ENCODE measurements at places on chromosomes 5 and 9.

GRCh38 chr9:114275246-114276004 is 47.5 kb upstream of the ORM1 start:
- DNase-seq = no peak

- no peak for DNase-seq
Measured at GRCh38 chr5:128038643-128039042, 44.9 kb upstream of the SLC12A2 start.

DNA sequence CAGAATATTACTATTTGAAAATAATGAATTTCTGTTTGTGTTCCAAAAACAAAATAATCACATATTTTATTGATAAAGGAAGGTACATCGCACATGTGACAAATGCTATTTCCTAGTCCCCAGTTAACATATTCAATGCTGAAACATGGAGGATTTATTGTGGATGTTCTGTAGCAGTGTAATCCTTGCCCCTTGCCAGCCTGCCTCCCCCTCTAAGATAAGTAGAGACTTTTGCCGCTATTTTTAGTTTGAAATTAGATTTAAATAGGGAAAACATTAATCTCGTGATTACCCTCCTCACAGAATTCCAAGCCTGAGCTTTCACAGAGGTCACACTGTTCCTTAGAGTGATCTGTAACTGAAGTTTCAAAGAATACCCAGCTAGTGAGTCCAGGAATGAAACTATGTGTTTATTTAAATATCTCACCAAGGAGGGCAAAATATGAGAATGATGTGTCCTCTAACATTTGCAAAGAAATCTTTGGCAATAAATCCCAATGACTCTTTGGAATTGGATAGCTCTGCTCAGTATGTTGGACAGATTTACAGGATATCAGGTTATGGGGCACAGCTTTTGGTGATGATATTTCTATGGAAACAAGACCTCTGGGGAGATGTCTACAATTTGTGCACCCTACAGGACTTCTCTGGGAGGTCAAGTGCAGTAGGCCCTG is 17.3 kb downstream of the CTXN3 start:
- DNase-seq = no peak

- DNase-seq = no peak
Measured at GRCh38 chr5:14009575-14009974, 65.1 kb upstream of the DNAH5 start.

GRCh38 chr5:89983216-89983615 is 426.3 kb downstream of the CETN3 start:
- DNase-seq = no peak

DNA sequence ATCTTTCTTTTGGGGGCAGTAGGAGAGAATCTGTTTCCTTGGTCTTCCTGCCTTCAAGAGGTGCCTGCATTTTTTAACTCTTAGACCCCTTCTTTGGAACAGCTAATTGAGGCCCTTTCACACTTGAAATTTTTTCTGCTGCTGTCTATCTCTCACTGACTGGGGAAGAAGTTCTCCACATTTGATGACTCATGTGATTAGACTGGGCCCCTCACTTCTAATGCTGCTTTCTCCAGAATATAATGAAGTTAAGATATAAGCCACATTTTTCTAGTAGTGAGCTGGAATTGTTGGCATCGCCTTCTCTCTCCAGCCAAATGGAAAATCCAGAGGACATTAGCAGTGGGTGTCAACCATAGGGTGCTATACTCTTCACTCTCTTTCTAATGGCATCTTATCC is 12.4 kb downstream of the ZNF474 start:
- DNase-seq = no peak

DNA sequence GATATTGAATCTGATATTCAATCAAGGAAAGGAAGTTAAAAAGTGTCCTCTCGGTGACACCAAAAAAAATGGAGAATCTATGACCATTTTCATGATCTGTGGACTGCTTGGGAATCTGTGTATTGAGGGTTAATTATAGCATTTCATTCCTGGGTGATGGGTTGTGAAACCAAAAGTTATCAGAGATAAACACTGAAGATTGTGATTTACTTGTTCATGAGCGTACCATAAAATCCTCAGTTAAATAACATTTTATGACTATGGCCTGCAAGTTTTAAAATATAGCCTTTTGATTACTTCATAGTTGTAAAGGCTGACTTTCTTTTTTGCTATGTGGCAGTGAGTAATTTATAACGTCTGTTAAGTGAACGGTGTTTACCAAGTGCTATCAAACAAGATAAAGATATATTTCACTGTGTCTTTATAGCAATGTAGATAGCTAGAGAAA is 267.9 kb upstream of the SEMA6A start:
- DNase-seq = no peak

DNA sequence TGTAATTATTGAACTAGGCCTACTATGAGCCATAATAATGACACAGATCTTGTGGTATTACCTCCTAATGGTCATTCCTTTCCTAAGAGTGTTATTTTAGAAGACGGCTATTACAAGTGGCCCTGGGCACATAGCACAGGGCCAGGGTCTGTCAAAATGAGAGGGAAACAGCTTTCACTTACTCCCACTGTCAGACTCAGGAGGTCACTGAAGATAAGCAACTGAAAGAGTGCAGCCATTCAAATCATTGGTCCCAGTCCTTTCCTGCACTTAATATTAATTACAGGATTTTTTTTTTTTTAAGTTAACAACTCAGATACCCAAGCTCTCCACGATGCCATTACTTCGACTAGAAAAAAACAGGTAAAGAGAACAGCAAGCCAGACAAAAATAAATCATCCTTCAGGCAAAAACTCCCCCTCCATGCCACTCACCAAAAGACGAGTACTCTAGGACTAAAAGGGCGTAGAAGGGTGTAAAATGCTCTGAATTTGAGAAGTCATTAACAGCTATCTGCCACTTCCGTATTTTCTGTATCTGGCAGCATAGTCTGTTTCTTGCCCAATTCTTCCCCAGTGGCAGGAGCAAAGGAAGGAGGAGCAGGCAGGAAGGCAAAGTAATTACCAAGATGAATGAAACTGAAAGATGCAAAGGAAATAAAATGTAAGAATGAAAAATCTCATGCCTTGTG is 87.4 kb downstream of the ZNF608 start:
- no peak for DNase-seq

DNA sequence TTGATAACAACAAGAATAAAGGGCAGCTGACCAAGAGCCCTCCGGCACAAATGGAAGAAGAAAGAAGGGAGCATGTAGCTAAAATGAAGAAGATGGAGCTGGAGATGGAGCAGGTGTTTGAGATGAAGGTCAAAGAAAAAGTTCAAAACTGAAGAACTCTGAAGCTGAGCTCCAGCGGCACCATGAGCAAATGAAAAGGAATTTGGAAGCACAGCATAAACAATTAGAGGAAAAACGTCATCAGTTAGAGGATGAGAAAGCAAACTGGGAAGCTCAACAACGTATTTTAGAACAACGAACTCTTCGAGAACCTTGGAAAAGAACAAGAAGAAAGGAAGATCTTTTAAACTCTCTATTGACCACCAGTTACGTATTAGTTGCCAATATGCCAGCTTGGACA is 100.9 kb downstream of the GABBR2 start:
- no peak for DNase-seq

GRCh38 chr9:9847750-9848149 is 765.1 kb downstream of the PTPRD start:
- no peak for DNase-seq

- DNase-seq = no peak
Measured at GRCh38 chr5:37886242-37886905, 46.5 kb upstream of the GDNF start.

GRCh38 chr9:124621371-124622328 is 114.5 kb upstream of the NR5A1 start:
- no peak for DNase-seq

DNA sequence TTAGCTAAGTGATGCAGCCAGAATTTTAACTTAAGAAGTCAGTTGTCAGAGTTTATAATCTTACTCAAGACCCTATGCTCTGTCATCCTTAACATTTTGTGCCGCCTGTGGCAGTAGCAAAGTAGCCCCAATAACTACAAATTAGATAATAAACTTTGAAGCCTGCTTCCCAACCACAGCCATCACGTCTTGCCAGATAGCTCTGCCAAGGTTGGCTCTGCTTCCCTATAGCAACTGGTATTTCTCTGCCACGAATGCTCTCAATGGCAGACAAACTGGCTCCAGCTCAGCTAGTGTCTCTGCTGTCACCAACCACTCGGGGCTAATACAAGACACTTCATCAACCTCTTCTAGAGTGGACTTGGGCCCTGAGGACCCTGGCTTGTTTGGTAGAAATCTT is 576.1 kb downstream of the CDH12 start:
- no peak for DNase-seq

DNA sequence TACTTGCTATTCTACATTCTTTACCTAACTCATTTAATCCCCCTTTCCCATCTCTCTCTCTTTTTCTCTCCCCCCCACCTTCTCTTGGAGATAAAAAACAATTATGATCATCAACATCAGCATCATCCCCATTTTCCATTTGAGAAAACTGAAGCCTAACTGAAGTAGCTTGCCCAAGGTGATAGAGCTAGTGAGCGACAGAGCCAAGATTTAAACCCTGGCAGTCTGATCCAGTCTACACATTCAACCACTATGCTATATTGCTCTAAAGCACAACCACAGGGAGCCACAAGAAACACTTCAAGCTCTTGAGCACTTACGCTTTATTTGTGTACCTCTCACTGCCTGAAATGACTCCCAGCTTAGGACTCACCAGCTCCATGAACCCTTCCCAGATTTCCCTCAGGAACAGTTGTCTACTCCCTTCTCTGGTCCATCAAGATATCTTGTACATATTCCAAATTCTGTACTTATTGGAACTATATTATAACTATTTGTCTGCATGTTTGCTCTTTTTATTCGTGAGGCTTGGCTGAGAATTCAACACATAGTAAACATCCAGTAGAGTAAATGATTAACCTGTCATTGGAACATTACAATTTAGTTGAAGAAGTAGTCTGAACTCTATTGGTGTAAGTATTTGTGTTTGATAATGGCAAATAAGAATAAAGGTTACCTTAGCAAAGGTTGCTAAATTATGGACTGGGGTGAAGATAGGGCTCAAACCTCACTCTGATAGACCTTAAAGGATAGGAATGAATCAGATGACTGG is 164.8 kb downstream of the EFNA5 start:
- DNase-seq = no peak

- no peak for DNase-seq
Measured at GRCh38 chr9:135714242-135715055, 12.5 kb downstream of the KCNT1 start.

GRCh38 chr5:172109749-172110148 is 78.3 kb downstream of the STK10 start:
- DNase-seq = no peak

GRCh38 chr5:132388244-132389050 is 18.9 kb downstream of the SLC22A5 start:
- no peak for DNase-seq

DNA sequence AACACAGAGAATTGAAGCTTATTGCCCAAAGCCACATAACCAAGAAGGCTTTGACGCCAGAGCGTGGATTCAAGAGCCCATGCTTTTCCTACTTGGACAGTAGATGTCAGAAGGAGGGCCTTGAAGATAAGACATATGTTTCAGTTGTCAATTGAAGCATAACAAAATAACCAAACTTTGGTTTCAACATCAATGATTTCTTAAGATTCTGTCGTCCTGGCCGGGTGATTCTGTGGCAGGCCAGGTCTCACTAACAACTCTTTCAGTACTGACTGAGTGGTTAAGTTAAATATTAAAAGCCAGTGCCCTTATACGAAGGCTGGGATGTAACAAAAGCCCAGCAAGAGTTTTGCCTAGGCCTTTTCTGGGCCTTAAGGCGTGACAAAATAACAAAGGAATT is 94.0 kb downstream of the RCL1 start:
- no peak for DNase-seq

DNA sequence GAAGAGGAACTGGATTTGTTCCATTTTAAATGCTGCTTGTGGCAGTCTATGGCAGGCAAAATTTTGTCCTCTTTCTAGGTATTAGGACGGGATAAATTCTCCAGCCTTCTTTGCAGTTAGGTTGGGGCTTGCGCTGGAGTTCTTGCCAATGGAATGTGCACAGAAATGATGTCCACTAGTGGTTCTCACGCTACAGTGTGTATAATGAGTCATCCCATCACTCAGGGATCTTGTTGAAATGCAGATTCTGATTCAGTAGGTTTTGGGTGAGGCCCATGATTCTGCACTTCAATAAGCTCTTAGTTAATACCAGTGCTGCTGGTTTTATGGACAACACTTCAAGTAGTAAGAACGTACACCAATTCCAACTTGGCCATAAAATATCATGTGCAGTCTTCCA is 317.6 kb upstream of the KLF4 start:
- no peak for DNase-seq

DNA sequence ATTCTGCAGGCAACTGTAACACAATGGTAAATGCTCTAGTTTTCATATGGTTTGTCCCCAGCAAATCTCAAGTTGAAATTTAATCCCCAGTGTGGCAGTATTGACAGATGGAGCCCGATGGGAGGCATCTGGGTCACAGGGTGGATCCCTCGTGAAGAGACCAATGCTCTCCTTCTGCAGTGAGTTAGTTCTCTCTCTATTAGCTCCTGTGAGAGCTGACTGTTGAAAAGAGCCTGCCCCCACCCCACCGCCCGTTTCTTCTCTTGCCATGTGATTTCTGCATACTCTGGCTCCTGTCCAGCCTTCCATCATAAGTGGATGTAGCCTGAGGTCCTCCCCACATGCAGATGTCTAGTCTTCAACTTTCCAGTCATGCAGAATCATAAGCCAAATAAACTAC is 27.0 kb downstream of the IARS1 start:
- DNase-seq = no peak

- no peak for DNase-seq
Measured at GRCh38 chr5:125713109-125713805, 710.0 kb upstream of the GRAMD2B start.

DNA sequence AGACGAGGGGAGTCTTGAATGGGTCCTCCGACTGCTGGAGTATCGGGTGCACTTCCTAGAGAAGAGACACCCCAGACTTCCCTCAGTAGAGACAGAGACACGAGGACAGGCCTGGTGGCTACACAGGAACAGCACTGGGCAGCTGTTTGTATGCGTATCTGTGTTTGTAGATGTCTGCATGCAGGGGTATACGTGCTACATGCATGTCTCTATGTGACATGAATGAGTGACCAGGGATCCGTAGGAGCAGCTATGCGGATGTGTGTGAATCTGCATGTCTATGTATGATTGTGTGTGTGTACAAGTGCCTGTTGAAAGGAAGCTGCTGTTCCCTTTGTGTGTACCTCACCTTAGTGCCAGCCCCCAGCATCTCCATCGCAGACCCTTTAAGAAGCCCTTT is 31.2 kb downstream of the CNTFR start:
- DNase-seq = no peak

GRCh38 chr5:72543365-72543764 is 36.2 kb upstream of the ZNF366 start:
- DNase-seq = no peak

GRCh38 chr5:72499730-72500129 is 7.5 kb downstream of the ZNF366 start:
- no peak for DNase-seq

DNA sequence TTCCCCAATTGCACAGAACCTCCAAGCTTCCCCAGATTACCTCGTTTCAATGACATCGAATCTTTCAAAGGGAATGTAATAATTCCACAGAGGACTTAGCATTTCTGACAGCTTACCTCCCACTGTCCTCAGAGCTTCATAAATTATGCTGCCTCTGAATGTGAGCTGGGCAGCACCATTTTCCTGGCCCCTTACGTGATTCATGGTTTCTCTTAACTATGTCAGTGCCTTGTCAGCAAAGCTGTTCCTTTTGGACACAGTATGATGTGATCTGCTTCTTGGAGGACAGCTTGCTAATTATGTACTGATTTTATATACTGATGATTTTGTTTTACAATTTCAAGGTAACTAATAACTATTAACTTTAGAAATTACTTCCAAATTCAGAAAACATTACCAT is 27.7 kb upstream of the SSBP2 start:
- DNase-seq = no peak
